Memory B cell (primary cell): ENCODE measurements at places on chromosomes 11 and 22.

- peaks cover 15% of the 10 kb centered on the region for H3K27me3 ChIP-seq
- peaks cover 3% of the 10 kb centered on the region for H3K4me1 ChIP-seq
- DNase-seq, result no peak
- H3K4me3 ChIP-seq, result no peak overlapping the region
Measured at GRCh38 chr11:1667121-1667850, 29.7 kb upstream of the KRTAP5-6 start.

DNA sequence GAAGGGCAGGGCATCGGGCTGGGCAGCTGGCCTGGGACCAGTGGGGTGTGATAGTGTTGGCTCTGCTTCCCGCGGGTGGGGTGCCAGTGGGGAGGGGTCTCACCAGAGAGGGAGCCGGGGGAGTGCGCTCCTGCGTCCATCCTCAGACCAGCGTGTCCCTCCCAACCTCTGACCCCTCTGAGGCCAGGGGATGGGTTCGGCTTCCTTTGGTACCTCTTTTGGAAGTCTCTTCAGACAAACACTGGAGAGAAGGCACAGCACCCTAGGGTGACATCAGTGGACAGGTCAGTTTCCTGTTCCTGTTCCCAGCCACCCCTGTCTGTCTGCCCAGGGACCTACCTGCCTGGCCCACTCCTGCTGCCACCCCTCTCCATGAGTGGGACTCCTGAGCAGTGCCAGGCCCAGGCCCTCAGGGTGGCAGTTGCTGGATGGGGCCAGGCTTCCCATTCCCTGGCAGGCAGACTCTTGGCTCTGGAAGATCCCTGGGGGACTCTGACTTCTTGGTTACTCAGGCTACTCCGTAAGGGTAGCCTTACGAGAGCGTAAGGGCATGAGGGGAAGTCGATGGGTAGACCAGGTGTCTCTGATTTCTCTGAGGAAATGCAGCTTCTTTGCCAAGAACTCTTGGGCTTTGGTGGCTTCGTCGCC, 2.6 kb downstream of the TAGLN start:
- H3K36me3 ChIP-seq, result peaks cover 22% of the 10 kb centered on the region
- no peak overlapping the region for H3K4me3 ChIP-seq
- H3K27ac ChIP-seq, result no peak overlapping the region

- no peaks in the 10 kb centered on the region for H3K27me3 ChIP-seq
- peaks cover 6% of the 10 kb centered on the region for H3K4me1 ChIP-seq
- DNase-seq, result no peak
- no peak overlapping the region for H3K4me3 ChIP-seq
- no peaks in the 10 kb centered on the region for H3K36me3 ChIP-seq
- H3K27ac ChIP-seq, result no peak overlapping the region
Measured at GRCh38 chr11:88414981-88415413, 77.5 kb upstream of the CTSC start.

DNA sequence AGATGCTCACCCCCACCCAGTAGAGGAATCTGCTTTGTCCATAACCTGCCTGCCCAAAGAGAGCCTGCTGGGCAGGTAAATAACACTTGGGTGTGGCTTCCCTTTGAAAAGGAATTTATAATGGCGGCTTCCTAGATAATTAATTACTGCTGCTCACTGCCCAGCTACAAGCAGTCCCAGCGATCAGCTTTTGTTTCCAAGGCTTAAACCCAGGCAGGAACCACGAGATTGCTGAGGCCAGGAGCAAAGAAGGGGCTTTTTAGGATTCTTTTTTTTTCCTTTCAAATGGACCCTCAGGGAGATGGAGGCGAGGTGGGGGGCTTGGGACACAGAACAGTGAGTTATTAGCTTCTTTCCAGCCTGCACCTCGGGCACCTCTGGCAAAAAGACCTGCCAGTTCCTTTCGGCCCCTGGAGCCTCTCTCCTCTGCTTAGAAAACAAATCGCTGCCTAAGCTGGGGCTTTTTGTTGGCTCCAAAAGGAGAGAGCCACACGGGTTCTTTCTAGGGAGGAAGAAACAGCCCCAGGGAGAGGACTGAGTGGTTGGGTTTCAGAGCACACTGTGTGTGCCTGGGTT, 107.2 kb downstream of the TSPAN18 start:
- H3K4me1 ChIP-seq, result no peaks in the 10 kb centered on the region
- no peak overlapping the region for H3K4me3 ChIP-seq
- no peak overlapping the region for H3K27ac ChIP-seq
- no peaks in the 10 kb centered on the region for H3K36me3 ChIP-seq
- peaks cover 10% of the 10 kb centered on the region for H3K27me3 ChIP-seq

- no peaks in the 10 kb centered on the region for H3K27me3 ChIP-seq
- no peaks in the 10 kb centered on the region for H3K36me3 ChIP-seq
- no peak for DNase-seq
- H3K4me3 ChIP-seq, result no peak overlapping the region
- H3K27ac ChIP-seq, result no peak overlapping the region
Measured at GRCh38 chr11:114343493-114343892, 47.3 kb downstream of the NNMT start.
